ENCODE measurements at places on chromosomes 1 and 21.
A peak's percentile ranks its signal among the peaks of the same experiment; 100 is the strongest.

GRCh38 chr1:181369416-181369815 lies 113.9 kb upstream of the CACNA1E start:
- DNase-seq: no peak

DNA sequence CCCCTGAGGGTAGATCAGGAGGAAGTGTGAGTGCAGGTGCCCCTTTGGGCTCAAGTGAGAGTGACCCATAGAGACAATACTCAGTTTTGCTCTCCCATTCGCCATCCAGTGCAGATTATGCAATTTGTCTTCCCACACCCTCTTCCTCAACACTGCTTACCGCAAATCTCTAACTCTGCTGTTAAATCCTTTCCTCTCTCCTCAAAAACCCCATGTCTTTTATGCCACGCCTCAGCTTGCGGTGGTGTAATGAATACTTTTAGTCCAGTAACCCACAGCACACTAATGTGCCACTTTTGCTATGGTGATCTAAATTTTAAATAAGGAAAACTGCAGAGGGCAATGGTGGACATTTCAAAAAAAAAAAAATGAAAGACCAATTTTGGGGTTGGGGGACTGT lies 57.7 kb downstream of the PRRX1 start:
- DNase-seq: no peak

GRCh38 chr1:98030976-98031375 lies 110.1 kb upstream of the DPYD start:
- no peak for DNase-seq

GRCh38 chr21:41536827-41537103 lies 28.8 kb upstream of the TMPRSS2 start:
- no peak for DNase-seq

GRCh38 chr1:26015358-26015757 lies 6.2 kb upstream of the EXTL1 start:
- DNase-seq: no peak

- DNase-seq: peak; percentile 94
These were observed 3.5 kb upstream of the PIGV start for GRCh38 chr1:26784023-26784871.

GRCh38 chr1:26520339-26520738 lies 9.2 kb upstream of the RPS6KA1 start:
- no peak for DNase-seq

- DNase-seq: no peak
These were observed 24.1 kb downstream of the CEPT1 start for GRCh38 chr1:111164151-111164550.

- peak; percentile 80 for DNase-seq
These were observed at the start of gene PIK3CD for GRCh38 chr1:9651565-9652378. Gene PIK3CD, plus strand, starts transcription at chr1:9651731. Its CDS starts 58,725 bp downstream, at chr1:9710456.

- no peak for DNase-seq
These were observed 133.7 kb downstream of the DMRTA2 start for GRCh38 chr1:50289495-50289894.

DNA sequence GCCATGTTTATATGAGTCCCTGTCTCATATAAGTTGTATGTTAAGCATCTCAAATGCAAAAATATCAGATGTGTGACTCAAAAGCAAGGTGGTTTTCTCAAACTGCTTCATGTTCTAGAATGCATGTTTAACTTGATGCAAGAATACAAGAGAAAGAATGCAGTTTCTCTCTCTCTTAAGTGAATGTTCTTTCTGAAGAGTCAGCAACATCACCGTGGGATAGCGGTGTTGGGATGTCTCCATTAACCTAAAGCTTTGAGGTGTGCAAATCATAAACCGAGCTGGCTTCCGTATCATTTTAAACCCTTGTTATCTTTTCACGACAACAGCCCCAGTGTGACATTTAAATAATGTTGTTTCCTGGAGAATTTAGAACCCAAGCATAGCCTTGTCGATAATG lies 48.4 kb upstream of the TARBP1 start:
- no peak for DNase-seq

GRCh38 chr1:187588917-187589316 lies 760.2 kb downstream of the PLA2G4A start:
- DNase-seq: no peak

DNA sequence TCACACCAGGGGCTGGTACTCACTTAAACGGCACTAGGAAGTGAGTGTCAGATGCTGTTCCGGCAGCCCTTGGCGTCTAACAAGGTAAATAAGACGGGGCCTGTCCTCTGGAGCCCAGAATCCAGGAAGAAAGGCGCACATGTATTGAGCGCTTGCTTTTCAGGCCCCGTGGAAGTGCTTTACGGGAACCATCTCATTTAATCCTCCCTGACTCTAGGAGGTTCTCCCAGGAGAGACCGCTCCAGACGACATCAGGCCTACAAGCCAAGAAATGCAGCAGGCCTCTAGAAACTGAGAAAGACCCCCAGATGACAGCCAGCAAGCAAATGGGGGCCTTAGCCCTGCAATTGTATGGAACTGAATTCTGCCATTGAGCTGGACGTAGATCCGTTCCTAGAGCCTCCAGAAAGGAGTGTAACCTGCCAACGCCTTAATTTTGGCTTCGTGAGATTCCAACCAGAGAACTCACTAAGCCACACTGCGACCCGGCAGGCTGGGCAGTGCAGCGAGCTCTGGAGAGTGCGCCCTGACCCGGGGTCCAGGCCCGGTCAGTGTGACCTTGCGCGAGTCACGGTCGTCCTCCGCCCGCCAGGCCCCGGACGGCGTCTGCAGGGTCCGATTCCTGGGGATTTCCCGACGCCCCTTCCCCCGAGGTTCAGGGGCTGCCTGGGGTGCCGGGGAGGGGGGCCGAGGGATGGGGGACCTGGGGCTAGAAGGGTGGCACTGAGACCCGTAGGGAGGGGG lies 532 bp upstream of the MANEAL start:
- no peak for DNase-seq

DNA sequence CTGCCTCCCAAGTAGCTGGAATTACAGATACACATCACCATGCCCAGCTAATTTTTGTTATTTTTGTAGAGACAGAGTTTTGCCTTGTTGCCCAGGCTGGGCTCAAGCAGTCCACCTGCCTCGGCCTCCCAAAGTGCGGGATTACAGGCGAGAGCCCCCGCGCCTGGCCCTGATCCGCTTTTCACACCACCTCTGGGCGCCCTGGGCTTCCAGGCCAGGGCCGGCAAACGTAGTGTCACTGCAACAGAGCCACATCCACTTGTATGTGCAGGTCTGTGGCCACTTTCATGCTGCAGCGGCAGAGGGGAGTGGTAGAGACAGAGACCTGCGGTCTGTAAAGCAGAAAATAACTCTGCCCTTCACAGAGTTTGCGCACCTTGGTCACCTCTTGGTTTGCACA lies 29.5 kb downstream of the RRP1B start:
- no peak for DNase-seq

DNA sequence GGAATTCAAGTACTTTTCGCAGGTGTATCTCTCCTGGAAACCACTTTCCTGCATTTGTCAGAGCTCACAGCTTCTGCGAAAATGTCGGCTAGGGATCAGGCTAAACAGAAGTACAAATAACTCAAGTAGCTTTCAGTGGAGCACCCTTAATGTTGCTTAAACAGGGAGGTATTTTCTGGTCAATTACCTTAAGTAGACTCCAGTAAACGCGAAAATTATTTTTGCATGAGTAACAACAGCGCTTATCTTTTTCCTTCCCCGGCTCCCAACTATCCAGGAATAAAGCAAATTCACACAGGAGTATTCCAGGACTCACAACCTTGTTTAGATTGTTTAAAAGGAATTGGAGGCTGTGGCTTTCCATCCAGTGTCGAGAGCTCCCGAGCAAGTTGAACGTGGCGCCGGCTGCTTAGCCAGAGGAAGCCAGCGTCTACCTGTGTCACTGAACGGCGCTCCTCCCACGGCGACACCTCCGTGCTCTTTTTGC lies 7.3 kb upstream of the SIM2 start:
- no peak for DNase-seq

DNA sequence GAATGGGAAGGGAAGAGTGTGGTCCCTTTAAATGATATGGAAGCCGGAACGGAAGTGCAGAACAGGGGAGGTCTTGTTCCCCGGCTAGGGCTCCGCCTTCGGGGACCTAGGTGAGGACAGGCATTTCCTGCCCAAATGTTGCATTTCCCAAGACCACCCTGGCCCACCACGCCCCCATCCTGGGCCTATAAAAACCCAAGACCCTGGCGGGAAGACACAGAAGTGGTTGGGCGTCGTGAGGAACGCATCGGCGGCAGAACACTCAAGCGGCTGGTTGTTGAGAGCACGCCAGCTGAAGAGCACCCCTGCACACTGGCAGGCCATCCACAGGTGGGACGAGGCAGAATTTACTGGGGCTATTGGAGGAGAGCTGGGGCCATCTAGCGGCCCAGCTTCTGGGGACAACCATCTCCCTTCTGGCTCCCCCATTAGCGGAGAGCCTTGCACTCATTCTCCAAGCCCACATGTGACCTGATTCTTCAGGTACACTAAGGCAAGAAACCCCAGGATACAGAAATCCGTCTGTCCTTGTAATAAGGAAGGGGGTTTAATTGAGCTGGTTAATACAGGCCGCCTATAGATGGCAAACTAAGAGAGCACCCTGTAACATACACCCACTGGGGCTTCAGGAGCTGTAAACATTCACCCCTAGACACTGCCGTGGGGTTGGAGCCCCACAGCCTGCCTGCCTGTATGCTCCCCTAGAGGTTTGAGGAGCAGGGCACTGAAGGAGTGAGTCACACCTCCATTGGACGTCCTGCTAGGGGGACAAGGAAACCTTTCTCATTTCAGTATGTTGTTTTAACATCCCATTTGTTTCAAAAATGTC lies 1327.9 kb downstream of the BRINP3 start:
- DNase-seq: peak; percentile 3

GRCh38 chr1:193589597-193590040 lies 403.2 kb upstream of the B3GALT2 start:
- DNase-seq: no peak

- DNase-seq: no peak
These were observed 10.9 kb upstream of the SAMD11 start for GRCh38 chr1:912740-913301.

- DNase-seq: no peak
These were observed 584.1 kb downstream of the PTPRU start for GRCh38 chr1:29820401-29820800.

GRCh38 chr1:219710529-219711194 lies 97.8 kb upstream of the ZC3H11B start:
- no peak for DNase-seq

DNA sequence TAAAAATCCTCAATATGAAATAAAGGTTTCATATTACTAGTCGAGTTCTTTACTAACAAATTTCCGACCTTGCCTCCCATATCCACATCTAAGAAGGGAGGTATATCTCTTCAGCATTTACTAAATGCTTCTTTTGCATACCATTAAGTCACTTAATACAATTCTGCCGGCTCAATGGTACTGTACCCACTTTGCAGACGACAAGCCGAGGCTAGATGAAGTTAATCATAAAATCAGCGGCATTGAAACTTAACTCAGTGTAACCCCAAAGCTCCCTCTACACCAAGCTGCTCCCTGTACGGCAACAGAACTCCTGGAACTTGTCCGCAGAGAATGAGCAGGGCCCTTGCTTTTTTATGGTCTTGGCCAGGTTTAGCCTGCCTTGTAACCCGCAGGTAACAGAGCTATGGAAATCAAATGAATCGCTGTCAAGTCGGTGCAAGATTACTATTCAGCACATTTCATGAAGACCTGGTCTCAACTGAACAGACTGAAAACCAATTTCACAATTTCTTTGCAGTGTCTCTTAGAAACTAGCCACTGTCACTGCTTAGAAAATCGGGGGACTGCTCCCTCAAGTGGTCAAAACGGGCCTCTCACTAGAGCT lies 738 bp downstream of the INTS7 start:
- no peak for DNase-seq

- no peak for DNase-seq
These were observed 125.5 kb downstream of the DMRTB1 start for GRCh38 chr1:53584777-53585107.

- no peak for DNase-seq
These were observed 7.8 kb upstream of the CASZ1 start for GRCh38 chr1:10803971-10804820.

GRCh38 chr1:25081496-25081895 lies 150.8 kb downstream of the SYF2 start:
- no peak for DNase-seq

DNA sequence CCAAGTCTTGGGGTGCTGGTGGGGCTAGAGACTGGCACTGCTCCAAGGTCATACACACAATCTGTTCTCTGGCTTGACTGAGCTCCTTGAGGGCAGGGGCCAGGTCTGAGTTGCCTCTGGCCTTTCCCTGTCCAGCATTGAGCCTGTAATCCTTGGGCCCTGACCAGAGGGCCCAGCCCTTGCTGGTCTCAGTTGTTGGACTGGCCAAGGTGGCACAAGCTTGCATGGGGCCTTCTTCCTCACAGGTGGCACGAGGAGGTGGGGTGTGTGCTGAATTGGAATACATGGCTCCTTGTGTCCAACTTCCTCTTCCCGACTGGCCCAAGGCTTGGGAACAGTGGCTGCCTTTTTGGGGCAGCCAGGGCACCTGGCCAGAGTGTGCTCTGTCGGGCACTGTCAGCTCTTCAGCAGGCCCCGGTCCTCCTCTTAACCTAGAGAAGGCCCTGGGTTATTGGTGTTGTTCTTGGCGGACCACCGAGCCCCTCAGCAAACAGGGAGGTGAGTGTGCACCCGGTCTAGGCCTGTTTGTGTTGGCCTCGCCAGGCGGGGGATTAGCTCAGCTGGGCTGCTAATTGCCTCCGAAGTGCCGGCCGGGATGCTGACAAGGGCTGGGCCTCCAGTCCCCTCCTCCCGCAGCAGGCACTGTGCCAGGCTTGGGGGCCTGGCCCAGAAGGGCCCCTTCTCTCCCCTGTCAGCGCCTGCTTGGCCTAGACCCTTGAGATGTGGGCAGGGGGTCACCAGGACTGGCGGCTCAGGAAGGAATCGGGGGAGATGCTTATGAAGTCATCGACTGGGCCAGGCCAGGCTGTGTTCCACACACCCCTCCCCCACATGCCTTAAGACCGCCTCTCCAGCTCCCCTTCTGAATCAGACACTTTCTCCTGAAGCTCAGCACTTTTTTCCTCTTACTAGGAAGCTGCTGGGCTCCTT lies 28.5 kb downstream of the WNT4 start:
- peak; percentile 90 for DNase-seq

DNA sequence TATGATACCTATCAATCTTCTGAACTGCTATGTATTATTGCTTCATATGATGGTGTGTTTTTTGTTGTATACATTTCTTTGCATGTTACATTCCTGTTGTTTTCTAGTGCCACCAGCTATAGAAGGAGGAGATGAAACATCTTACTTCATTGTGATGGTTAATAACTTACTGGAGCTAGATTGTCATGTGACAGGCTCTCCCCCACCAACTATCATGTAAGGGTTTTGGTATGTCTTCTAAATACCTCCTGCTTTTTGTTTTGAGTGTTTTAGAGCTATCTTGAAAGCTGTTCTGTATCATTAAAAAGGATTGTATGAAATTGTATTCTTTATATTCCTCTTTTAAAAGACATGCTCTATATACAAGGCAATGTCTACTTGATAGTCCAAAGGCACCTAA lies 282.7 kb downstream of the HMCN1 start:
- DNase-seq: no peak

GRCh38 chr1:155064111-155064831 lies 731 bp downstream of the EFNA4 start:
- DNase-seq: peak; percentile 78

GRCh38 chr1:192974701-192975100 lies 84.5 kb downstream of the UCHL5 start:
- no peak for DNase-seq

Measured in cardiac muscle cell (in vitro differentiated cells and primary cell).